A673 (cell line): ENCODE measurements at places on chromosomes 13 and 19.

DNA sequence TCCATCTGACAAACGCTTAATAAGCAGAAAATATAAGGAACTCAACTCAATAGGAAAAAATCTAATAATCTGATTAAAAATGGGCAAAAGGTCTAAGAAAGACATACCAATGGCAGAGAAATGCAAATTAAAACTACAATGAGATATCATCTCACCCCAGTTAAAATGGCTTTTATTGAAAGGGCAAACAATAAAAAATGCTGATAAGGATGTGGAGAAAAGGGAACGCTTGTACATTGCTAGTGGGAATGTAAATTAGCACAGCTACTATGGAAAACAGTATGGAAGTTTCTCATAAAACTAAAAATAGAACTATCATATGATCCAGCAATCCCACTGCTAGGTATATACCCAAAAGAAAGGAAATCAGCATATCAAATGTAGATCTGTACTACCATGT lies 508.8 kb upstream of the GPC6 start:
- no peak for DNase-seq

DNA sequence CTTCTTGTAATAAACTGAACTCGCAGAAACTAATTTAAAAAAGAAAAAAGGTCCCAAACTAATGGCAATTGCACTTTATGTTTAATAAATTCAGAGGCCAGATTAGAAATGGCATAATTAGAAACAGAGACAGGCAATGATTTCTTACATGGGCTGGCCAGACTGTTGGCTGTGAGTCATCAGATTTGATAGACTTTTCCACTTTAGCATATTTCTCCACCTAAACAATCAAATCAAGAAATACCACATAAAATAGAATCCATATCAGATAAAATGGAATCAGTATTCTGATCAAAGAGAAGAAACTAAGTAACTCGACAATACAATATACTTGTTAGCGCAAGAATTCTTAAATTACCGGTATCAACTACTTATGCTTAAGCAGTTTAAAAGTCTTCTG lies 29.0 kb downstream of the EXOSC8 start:
- DNase-seq: peak; percentile 6

DNA sequence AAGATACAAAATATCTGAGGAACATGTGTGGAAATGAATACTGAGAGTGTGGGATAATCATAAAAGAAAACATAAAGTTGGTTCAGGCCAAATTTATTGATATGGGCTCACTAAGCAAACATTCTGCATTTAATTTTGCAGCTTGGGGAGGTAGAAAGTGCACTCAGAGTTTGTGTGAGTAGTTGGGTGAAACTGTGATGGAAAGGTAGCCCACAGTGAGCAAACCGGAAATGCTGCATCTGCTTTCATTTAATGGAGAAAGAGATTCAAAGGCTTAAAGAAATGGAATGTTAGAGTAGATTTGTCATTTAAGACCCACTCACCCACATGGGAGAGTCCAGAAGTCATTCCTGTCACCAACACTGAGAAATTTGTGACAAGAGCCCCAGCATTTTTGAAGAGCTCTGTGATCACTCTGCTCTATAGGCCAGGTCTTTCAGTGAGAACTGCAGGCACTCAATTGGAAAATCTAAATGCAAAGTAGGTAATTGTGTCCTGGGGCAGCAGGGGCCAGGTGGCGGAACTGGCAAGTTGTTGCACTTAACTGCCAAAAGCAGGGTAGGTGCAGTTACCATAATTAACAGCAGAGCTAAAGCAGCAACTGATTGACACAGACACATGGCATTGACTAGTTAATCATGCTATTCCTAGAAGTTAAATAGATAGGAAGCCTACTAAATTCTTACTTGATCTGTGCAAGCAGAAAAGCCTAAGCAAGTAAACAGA lies 1228.3 kb upstream of the PCDH20 start:
- no peak for DNase-seq

DNA sequence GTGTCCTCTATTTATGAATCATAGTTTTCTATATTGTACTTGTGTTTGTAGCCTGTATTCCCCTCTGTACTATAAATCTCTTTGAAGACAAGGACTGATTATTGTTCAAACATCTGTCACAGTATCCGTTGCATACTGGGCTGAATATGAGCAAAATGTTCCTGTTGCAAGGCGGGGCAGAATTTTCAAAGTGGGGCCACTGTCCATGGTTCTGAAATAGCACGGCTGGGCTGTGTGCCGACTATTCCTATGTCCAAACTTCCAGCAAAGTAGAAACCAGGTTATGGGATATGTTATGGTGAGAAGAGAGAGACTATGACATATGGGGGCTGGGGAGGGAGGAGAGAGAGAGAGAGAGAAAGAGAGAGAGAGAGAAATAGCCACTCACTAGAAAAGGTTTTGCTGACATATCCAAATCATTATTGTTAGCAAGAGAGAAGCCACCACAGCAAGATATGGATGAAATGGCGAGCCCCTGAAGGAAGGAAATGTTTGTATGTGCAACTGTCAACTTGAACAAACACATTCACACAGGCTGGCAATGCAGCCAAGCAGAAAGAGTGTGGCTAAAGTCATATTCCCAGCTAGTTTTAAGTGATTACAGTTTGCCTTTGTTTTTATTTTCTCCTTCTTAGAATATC lies 107.0 kb upstream of the GPR12 start:
- DNase-seq: peak; percentile 29

DNA sequence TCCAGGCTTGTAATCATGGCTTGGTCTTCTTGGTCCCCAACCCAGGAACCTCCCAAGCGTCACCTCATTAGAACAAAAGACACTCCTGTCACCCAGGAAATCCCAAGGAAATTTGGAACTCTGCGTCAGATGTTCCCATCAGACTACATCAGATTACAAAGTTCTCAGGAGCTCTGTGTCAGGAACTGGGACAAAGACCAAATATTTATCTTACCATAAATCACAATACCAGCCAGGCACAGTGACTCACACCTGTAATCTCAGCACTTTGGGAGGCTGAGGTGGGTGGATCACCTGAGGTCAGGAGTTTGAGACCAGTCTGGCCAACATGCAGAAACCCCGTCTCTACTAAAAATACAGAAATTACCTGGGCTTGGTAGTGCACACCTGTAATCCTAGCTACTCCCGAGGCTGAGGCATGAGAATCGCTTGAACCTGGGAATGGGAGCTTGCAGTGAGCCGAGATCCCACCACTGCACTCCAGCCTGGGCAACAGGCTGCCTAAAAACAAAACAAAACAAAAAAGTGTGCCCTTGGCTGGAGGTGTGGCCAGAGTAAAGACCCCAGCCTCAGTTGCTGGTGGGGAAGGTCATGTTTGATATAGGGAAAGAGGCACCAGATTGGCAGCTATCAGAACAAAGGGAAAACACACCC lies 16.7 kb upstream of the CCDC124 start:
- DNase-seq: no peak
